ENCODE measurements at places on chromosomes 13 and 19.

DNA sequence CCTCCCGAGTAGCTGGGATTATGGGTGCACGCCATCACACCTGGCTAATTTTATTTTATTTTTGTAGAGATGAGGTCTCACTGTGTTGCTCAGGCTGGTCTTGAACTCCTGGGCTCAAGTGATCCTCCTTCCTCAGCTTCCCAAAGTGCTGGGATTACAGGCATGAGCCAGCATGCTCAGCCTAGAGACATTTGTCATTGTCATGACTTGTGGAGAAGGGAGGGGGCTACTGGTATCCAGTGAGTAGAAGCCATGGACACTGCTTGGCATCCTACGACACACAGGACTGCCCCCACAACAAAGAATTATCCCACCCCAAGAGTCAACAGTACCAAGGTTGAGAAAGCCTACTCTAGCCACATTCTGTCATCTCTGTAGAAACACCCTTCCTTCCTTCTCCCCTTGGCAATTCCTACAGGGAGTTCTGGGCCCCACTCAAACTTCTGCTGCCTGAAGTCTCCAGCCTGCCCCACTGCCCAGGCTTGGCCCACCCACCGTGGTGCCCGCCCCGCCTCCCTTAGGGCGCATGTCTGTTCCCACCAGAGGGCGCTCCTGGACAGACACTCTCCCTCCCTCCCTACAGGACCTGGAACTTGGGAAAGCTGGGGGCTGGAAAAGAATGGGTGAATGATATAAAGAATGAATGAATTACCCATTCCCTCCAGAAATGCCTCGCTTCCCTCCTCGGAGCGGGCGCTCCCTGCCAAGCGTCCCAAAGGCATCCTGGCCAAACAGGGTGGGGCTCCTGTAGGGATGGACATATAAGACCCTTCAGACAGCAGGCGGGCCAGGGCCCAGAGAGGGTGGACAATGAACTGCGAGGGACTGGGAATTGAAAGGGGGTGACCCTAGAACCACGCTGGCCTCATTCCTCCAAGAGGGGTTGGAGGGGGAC is 5.5 kb upstream of the EMP3 start:
- peak; percentile 90 for DNase-seq

- DNase-seq = no peak
Observed at GRCh38 chr13:42137856-42138537, 89.5 kb downstream of the DGKH start.

DNA sequence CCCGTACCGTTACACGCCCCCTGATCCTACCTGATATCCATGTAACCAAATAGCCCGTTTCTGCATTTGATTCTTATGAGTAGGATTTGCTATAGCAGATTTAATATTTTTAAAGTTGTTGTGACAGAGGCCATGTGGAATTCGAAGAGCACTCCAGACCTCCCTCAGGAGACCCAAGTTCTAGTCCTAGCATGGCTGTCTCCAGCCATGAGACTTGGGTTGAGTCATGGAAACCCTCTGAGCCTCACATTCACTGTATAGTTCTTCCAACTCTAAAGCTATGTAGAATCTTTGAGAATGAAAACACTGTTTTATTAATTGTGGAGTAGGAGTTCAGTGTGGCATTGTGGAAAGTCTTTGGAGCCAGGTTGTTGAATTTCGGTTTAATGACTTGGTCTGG is 8.0 kb upstream of the GPR183 start:
- DNase-seq = no peak

DNA sequence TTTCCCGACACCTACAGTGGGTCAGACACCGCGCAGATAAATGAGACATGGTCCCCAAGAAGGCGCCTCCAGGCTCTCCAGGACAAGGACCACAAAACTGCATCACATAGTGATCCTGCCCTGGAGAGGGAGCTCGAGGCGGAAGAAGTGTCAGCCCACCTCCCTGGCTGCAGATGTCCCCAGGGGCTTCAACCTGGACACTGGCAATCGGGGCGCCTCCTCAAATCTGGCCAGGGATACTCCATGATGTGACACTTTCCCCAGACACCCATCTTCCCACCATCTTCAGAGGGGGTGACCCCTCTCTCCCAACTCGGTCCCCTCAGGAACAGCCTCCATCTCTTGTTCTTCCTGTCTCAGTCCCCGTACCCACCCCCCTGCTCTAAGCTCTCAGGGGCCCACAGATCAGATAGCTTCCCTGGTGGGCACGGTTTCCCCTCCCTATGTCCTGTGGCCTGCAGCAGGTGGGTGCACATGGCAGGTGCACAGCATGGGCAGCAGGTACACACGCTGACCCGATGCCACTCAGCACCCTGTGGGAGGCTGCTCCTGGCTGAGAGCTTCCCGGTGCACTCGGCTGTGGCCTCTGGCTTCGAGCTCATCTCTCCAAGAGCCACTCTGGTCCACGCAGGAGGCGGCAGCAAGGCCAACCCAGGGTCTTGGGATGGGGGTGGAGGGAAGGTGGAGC is 61.2 kb downstream of the PEPD start:
- no peak for DNase-seq

DNA sequence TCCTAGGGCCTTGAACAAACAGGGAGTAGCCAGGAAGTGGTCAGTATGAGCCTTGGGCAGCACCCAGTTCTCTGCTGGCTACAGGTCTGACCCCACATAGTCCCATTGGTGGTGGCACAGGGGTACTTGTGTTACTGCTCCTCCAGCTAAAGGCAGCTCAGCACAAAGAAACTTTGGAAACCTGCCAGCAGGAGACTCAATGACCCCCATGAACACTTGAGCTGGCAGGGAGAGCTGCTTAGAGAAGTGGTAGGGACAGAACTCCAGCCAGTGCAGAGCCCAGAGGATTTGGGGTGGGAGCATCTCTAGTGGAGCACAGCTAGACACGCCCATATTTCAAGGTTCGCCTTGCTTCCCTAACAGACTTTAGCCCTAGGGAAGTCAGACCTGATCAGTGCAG is 10.4 kb upstream of the ZNF586 start:
- DNase-seq = no peak

DNA sequence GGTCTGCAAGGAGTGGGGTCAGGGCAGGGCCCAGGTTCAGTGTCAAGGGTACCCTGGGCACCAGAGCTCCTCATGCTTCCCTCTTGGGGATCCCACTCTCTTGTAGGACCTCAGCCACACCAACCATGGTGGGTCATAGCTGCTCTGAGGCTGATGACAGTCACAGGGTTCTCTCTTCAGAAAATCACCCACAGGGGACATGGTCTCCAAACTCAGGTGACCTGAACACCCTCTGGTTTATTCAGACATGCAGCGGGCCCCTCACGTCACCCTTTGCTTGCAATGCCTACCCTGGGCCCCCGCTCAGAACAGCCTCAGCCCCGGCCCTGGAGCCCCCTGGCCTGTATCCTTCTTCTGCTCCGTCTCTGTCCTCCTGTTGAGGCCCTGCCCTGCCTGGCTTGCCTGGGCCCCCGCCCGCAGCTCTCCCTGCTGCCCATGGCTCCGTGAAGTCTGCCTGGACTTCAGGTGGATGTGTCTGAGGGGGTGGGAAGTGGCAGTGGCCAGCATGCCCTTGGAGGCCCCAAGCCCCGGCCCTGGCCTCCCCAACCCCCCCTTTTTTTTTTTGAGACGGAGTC is 20.4 kb downstream of the CHERP start:
- DNase-seq = no peak

GRCh38 chr13:77516342-77516789 is 19.1 kb upstream of the SCEL start:
- no peak for DNase-seq
